Ecto neural progenitor cell (in vitro differentiated cells): ENCODE measurements at places on chromosomes 7 and 10.

- peak; percentile 39 for DNase-seq
These were observed 90.5 kb upstream of the MACROH2A2 start for GRCh38 chr10:69961881-69962745.

- DNase-seq, result no peak
These were observed 276.9 kb upstream of the PLPP4 start for GRCh38 chr10:120180160-120180559.

- DNase-seq, result no peak
These were observed 70.0 kb upstream of the CYP26C1 start for GRCh38 chr10:92990615-92991014.

- no peak for DNase-seq
These were observed 309.1 kb downstream of the LRMDA start for GRCh38 chr10:75740541-75740940.

- no peak for DNase-seq
These were observed 57.3 kb downstream of the TCF7L2 start for GRCh38 chr10:113007343-113007771.

DNA sequence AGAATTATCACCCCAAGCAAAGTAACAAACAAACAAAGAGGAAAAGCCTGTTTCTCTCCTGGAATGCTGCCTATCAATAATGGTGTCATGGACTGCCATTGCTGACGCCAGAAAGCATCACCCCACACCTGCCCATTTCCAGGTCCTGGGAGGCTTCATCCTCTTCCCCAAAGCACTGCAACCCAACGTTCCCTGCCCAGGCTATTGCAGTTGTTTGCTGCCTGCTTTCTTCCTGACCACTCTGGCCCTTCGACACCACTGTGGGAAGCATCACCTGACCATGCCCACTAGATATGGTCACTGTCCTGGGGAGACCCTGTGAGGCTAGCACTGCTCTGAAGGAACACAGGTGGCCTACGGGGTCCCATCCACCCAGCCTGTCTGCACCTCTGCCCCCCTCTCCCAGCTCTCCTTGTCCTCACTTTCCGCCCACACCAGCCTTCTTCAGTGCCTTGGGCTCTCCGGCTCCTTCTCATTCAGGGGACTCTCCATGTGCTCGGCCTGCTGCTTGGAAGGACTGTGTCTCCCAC is 439.6 kb downstream of the GLRX3 start:
- DNase-seq, result no peak

- no peak for DNase-seq
These were observed 108.6 kb downstream of the NRF1 start for GRCh38 chr7:129719980-129720732.

- DNase-seq, result no peak
These were observed 572.4 kb upstream of the LRRTM3 start for GRCh38 chr10:66353422-66353821.

- no peak for DNase-seq
These were observed 10.0 kb downstream of the DNAJC1 start for GRCh38 chr10:21993360-21994001.

GRCh38 chr7:130971297-130971696 is 237.3 kb upstream of the KLF14 start:
- no peak for DNase-seq

GRCh38 chr7:39365751-39366295 is 200.4 kb upstream of the YAE1 start:
- DNase-seq, result no peak

DNA sequence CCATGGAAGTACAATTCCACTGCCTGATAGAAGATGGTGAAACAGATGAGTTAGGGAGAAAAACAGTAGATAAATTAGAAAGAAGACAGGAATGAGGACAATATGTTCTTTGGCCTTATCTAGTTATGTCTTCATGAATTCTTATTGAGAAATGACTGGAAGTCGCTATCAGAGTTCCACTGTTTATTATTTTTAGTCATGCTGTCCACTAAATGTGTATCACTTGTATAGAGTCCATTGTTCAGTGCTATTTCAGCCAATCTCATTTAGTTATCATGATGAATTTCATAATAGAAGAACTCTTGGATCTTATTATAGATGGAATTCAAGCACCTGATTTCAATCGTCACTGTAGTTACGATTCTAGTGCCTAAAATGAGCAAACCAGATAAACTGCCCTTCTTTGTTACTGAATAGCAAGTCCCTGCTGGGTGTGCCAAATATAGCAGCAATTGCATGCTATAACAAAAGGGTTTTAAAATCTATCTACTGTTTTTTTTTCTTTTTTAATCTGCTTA is 177.7 kb upstream of the COL1A2 start:
- no peak for DNase-seq

- DNase-seq, result peak; percentile 77
These were observed 904 bp upstream of the DPYSL4 start for GRCh38 chr10:132185601-132186487.

DNA sequence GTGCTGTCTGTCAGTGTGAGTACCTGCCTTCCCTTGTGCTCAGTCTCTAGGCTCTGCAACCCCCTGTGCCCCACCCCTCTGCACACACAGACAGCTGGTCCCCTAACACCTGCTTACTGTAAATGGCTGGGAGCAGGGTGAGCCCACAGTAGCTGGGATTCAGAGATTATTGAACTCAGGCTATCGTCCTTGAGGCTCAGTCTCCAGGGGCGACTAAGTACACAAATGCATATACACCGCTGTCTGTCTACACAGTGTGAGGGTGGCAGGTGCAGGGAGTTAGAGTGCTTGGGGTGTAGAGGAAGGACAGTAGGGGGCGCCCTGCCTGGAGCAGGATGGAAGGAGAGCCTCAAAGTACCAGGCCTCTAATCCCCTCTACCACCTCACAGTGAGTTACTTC is 12.9 kb downstream of the UPP1 start:
- no peak for DNase-seq

GRCh38 chr7:91494450-91494849 is 230.2 kb downstream of the FZD1 start:
- DNase-seq, result no peak

- DNase-seq, result no peak
These were observed 17.8 kb downstream of the CELF2 start for GRCh38 chr10:11035301-11035991.

- DNase-seq, result peak; percentile 35
These were observed 310.3 kb upstream of the ZNF32 start for GRCh38 chr10:43958964-43959363.

DNA sequence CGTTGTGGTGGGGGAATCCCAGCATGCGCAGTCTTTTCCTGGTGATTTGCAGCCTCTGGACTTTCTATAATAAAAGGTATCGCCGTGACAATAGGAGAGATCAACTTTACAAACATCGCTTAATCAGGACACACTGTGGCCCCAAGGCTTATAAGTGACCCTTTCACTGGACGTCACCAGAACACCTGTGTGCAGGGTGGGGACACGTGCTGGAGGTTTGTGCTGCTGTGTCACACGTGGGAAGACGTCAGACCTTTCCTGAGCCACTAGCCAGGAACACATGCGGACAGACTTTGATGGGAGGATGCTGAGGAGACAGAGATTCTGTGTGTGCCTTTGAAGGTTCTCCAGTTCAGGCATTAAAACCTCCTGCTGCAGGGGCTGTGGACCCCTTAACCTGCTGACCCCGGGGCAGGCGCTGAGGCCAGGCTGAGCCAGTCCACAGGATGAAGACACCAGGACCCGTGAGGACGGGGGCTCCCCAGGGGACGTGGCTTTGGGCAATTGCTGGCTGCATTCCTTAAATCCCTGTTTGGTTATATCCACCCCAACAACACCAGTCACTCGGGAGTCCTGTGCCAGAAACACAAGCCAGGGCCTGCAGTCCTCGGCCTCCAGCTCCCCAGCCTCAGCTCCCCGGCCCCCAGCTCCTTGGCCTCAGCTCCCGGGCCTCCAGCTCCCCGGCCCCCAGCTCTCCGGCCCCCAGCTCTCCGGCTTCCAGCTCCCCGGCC is 183.4 kb downstream of the PTPRN2 start:
- no peak for DNase-seq
